ENCODE measurements at places on chromosomes 3 and 15. TPM values are rescaled to one million over a fixed set of nuclear protein-coding genes. Genes with fewer than 3 reads are reported as not detected.
A peak's percentile ranks its signal among the peaks of the same experiment; 100 is the strongest.

The POC1A gene
- 22.4 TPM for total RNA-seq

GRCh38 chr15:27951191-27951890, 147.8 kb downstream of the OCA2 start:
- DNase-seq, result no peak

The GPR149 gene
- total RNA-seq, result not detected

GRCh38 chr15:61834076-61834697, 226.1 kb downstream of the VPS13C start:
- DNase-seq, result peak; percentile 79

The NANOGP8 gene
- not detected for total RNA-seq

DNA sequence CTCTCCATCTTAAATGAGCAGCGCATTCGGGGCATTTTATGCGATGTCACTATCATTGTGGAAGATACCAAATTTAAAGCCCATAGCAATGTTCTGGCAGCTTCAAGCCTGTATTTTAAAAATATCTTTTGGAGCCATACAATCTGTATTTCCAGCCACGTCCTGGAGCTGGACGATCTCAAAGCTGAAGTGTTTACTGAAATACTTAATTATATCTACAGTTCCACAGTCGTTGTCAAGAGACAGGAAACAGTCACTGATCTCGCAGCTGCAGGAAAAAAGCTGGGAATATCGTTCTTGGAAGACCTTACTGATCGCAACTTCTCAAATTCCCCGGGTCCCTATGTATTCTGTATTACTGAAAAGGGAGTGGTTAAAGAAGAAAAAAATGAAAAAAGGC, 44.4 kb upstream of the RASA2 start:
- DNase-seq, result no peak

The SNRPA1 gene
- total RNA-seq, result 121 TPM

The HDC gene
- total RNA-seq, result 0.22 TPM

DNA sequence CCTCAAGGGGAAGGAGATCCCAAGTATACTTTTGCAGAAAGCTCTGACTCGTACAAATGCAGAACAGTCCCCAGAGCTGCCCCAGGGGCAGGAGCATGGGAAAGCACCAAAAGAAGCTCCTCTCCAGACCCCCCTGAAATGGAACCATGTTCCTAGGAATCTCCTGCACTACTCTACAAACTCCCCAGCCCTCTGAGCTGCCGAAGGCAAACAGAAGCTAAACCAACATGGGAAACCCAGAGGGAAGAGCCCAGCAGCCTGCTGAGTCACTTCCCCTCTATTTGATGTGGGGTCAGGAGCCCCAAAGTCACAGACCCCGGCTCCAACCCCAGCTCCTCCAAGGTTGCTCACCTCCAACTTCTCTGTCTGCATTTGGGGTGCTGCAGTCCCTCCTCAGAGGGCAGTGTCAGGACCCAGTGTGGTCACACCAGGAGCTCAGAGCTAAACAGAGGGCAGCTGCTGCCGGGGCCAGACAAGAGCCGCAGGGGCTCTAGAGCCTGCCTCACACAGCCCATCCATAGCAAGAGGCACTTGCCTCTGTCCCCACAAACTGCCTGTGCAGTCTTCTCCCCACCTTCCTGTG, 3.8 kb upstream of the PLXNA1 start:
- DNase-seq, result no peak

The CCDC54 gene
- not detected for total RNA-seq

The SAMD7 gene
- total RNA-seq, result not detected

The CADM2 gene
- 0.47 TPM for total RNA-seq

DNA sequence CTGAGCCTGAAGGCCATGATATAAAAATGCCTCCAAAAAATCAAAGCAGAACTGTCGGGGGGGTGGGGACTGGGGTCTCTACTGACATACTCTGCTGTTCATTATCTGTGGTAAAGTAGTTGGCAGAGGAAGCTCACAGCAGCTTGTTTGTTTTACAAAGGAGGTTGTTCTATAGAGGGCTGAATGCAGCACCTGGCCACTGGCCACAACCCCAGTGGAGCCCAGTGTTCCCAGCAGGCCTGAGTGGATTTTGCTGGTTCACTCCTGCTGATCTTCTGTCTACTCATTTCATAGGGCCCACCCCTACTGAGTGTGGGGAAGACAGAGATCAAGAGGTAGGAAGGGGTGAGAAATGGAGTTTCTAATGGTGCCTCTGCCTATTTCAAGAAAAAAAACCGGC, 125.5 kb downstream of the DIPK2A start:
- DNase-seq, result no peak

- DNase-seq, result no peak
Observed at GRCh38 chr3:157305392-157305791, 131.3 kb upstream of the PTX3 start.

DNA sequence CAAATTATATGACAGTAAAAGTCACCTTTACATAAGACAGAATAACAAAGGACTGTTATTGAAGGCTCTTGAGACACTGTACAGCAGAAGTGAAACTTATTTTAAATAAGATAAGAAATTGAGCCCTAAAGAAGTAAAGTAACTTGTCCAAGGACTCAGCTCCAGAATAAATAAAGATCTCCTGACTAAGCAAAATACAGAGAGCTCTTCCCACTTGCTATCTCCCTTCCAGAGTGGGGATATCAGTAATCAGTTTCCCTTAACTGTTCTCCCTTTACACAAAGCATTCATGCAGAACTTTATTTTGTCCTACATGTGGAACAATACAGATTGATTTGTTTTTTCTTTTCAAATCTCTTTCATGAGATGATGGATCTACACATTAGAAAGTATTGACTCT, 129.5 kb upstream of the BHLHE40 start:
- DNase-seq, result no peak

The CCK gene
- total RNA-seq, result not detected

DNA sequence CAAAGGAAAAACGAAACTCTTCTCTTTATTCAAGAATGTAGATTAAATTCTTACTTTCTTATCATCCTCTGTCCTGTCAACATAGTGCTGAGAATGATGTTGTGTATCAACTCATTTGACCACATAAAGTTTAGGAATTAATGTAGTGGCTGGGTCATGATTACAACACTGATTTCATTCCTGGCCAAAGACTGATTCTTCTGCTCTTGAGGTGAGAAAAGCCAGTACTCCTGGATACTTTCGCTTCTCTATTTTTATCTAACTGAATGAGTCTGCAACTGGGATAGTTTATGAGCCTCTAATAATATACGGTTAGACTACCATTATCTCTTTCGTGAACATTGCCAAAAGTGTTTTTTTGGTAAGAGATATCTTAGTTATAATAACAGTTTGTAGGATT, 173.0 kb downstream of the LPP start:
- DNase-seq, result no peak

- no peak for DNase-seq
Observed at GRCh38 chr3:116443191-116443661, 2.1 kb downstream of the LSAMP start.

DNA sequence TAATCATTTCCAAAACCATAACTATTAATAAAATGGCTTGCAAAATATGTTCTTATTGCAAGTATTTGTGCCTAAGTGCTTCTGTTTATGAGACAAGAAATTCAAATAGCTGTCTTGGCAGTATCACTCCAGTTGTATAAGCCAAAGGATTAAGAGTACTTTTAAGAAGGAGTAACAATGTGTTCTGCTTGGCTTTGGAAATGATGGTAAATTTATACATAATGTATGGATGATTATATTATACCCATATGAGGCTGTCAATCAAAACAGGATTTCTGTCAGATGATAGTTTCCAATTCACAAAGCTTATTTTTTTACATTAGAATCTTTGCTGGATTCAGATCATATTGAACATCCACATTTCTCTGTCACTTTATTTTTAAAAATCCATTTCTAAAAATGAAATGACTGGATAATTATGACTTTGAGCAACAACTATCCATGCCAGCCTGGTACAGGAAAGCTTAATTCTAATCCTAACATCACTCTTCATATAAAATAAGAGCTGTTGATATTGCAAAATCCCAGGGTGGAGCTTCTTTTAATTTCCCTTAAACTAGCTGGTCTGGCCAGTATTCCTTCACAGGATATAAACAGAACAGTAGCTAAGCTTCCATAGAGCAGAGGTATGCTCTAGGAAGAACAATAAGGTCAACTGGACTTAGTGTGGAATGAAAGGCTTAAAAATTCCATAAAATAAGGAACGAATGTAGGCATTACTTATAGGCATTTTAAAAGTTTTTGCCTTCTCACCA, 30.0 kb upstream of the ZNF280D start:
- DNase-seq, result no peak

GRCh38 chr3:137944593-137944992, 65.4 kb upstream of the CLDN18 start:
- no peak for DNase-seq

DNA sequence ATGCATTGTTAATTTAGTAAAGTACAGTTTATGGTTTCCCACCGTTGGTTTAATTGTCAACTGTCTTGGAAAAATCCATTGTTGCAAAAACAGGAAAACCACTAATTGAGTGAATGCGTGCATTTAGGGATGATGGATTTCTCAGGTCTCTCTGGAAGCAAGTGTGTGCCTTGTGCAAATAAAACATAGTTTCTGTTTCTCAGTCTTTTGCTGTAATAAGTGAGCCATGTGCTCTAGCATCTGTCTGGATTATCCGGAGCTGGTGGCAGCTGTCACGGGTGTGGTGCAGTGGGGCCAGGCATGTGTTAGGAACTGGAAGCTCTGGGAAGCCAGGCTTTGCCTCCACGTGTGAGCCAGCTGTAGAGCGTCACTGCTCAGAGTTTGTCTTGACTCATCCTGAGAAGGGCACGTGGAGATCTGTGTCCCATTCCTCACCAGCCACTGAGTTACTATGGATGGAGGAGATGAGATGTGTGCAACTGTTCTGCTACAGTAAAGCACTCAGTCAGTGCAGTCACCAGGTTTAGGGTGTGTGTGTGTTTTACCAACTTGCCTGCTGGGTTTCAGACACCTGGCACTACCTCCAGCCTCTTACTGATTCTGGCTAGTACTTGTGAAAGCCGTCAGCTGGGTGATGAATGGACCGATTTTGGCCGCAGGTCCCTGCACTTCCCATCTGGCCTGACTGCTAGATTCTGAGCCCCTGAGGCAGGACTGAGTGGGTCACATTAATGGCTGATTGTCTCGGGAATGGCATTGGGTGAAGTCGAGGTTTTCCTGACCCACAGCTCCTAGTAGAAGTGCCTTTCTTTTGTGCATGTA, 7.2 kb downstream of the APBA2 start:
- DNase-seq, result no peak

The GOLGA8J gene
- total RNA-seq, result 0.31 TPM

The GOLGA6A gene
- not detected for total RNA-seq

DNA sequence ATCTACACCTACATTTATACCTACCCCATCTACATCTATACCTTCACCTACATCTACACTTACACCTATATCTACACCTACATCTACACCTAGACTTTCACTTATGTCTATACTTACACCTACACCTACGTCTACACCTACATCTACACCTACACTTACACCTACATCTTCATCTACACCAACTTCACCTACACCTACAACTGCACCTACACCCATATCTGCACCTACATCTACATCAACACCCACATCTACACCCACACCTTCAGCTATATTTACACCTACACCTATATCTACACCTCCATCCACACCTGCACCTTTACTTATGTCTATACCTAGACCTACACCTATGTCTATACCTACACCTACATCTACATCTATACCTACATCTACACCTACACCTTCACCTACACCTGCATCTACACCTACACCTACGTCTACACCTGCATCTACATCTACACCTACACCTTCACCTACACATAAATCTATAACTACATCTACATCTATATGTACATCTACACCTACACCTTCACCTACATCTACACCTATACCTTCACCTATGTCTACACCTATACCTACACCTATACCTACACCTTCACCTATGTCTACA, 30.9 kb upstream of the PRR23E start:
- no peak for DNase-seq

DNA sequence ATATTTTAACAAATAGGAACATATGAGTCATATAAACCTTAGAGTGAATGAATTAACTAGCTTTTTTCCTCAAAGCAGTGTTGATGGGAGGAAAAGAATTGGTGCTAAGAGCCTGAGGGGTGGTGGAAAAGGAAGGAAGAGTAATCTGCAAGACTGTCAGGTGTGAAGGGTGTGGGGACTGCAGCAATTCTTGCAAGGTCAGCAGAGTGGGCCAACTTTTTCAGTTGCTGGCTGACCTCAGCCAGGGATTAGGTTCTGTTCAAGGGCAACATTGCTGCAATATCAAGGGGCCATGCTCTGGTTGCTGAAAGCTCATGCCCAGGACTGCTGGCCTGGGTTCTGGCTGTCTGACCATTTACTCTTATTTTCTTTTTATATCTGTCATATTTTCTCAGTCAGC, 23.0 kb upstream of the CLRN1 start:
- DNase-seq, result no peak

GRCh38 chr15:87142096-87142495, 1062.4 kb downstream of the AGBL1 start:
- DNase-seq, result no peak

GRCh38 chr3:168839653-168840052, 743.9 kb upstream of the GOLIM4 start:
- no peak for DNase-seq

- no peak for DNase-seq
Observed at GRCh38 chr15:66698318-66698961, 3.6 kb upstream of the SMAD6 start.

- DNase-seq, result no peak
Observed at GRCh38 chr3:94615275-94616065, 552.6 kb downstream of the NSUN3 start.

DNA sequence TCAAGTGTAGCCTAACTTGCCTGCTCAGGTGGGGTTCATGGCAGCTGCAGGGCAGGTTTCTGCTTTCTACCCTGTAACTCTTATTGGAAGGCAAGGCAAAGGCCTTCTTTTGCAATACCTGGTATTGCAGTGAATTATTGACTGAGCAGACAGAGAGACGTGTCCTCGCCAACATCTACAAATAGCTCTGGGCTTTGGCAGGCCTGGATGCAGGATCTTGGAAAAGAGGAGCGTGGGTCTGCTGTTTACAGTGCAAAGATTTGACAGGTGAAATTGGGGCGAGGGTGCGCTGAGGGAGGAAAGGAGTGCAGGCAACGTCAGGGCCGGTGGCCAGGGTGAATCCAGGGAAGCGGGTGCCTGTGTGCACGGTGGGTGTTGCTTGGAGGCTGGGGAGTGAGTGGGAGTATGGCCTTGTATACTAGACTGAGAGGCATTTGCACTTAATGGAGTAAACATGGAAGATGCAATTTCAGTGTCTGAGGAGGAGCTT, 44.5 kb downstream of the ST6GAL1 start:
- no peak for DNase-seq

GRCh38 chr15:67018441-67018840, 47.0 kb upstream of the SMAD3 start:
- DNase-seq, result no peak

- DNase-seq, result no peak
Observed at GRCh38 chr3:159356606-159357005, 554.8 kb downstream of the MFSD1 start.

DNA sequence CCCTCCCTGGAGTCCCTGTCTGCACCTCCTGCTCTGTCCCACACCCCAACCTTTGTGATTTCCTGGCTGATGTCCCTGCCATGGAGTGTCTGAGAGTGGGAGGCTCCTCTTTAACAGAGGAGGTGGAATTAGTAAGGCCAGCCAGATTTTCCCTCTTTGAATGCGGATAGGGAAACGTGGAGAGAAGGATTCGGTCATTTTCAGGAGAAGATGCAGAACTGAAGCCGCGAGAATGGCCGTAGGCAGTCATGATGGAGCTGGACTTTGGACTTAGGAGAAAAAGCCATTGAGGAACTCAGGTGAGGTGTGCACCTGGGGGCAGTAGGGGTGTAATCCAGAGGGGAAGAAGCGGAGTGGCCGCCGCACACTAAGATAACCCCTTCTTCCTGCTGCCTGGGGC, 138.1 kb upstream of the ATP10A start:
- no peak for DNase-seq

- no peak for DNase-seq
Observed at GRCh38 chr15:97009031-97009431, 678.5 kb downstream of the NR2F2 start.

GRCh38 chr3:114827495-114827894, 319.6 kb downstream of the ZBTB20 start:
- no peak for DNase-seq

Measured in activated naive CD8-positive, alpha-beta T cell treated with anti-CD3 and anti-CD28 coated beads, Interleukin-2, amount 10 ng/mL, durations not matched to agents 7 days and 5 days (primary cell).